NCI-H1694 (cell line): ENCODE measurements at places on chromosomes 16 and 17.

DNA sequence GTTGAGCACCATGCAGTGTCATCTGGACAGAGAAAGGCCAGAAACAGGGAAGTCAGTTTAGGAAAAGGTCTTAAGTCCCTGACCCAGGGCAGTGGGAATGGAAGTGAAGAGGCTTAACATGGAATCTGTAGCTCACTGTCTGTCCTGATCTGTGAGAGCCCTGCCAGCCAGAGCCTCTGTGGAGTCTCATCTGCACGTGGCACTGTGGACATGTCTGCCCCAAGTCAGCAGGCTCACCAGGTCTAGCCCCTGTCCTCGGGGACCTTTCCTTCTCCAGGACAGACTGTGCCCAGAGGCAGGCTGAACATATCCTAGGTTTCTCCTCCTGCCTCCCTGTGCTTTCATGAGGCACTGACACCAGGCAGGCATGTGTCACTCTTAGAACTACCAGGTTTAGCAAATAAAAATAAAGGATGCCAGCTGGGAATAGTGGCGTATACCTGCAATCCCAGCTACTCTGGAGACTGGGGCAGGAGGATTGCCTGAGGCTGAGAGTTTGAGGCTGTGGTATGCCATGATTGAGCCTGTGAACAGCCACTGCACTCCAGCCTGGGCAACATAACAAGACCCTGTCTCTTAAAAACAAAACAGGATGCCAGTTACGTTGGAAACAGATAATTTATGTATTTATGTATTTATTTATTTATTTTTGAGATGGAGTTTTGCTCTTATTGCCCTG, 22.4 kb downstream of the UNK start:
- DNase-seq = no peak

DNA sequence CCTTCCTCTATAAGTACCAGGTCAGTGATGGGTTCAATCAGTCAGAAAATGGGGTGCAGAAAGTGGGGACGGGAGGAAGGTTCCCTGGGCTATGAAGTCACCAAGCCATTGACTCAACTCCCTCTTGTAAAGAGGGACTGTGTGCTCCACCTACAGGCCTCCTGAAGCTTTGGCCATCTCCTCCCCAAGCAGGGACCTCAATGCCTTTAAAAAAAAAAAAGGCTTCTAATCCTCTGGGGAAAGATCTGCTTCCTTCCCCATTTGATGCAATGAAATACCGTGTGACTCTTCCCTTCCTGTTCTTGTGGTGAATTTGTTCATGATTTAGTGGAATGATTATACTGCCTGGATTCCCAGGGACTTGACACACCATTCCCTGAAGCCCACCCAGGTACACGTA, 30.8 kb downstream of the VWA3A start:
- no peak for DNase-seq

DNA sequence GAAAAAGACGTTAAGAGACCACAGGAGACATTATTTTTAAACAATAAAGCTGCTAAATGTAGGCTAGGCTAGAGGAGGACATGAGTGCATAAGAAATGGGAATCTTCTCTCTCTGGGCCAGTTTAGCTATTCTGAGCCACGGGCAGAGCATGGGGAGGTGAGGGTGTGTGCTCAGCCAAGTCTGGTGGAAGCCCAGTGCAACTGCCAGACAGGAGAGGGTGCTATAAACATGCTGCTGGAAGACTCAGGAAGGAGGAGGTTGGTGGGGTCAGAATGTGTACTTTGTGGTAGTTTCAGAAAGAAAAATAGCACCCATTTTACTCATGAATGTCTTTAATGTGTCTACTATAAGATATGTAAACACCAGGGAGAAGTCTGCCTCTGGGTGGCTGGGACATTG, 5.9 kb upstream of the SDK2 start:
- DNase-seq = peak; percentile 25

DNA sequence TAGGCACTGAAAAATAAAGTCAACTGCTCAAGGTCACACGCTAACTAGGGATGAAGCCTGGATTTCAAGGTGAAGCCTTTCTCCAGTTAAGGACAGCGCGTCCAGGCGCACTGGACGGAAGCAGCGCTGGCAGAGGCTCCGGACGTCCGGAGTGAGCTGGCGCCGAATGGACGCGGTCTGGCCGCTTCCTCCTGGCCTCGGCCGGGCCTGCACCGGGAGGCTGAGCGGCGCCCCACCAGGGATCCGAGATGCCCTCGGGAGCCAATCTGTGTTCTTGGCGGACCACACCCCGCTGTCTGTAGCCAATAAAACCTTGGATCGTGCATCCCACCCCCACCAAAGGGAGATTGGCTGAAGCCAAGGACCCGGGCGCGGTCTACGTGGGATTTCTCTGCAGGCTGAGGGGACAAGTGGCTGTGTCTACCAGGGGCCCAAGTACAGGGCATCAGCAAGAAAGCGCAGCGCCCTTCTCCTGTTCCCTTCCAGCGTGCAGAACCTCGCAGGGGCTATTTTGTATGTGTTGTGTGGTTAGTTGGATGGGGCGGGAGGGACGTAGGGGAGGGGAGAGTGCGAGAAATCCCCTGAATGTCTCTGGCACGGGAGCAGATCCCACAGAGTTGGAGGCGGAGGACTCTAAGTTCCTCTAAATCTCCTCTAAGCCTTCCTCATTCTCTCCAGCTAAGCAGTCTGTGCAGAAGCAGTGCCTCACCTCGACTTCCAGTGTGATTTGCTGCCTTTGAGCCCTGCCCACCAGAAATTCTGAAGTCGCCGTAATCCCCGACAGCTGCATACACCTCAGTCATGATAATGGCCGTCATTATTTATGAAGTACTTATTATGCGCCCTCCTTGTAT, 2.5 kb upstream of the AKAP10 start:
- no peak for DNase-seq

- peak; percentile 73 for DNase-seq
These were observed 59.8 kb upstream of the ARL4D start for GRCh38 chr17:43338886-43339516.

GRCh38 chr17:49971848-49972485, 3.0 kb downstream of the DLX4 start:
- no peak for DNase-seq

DNA sequence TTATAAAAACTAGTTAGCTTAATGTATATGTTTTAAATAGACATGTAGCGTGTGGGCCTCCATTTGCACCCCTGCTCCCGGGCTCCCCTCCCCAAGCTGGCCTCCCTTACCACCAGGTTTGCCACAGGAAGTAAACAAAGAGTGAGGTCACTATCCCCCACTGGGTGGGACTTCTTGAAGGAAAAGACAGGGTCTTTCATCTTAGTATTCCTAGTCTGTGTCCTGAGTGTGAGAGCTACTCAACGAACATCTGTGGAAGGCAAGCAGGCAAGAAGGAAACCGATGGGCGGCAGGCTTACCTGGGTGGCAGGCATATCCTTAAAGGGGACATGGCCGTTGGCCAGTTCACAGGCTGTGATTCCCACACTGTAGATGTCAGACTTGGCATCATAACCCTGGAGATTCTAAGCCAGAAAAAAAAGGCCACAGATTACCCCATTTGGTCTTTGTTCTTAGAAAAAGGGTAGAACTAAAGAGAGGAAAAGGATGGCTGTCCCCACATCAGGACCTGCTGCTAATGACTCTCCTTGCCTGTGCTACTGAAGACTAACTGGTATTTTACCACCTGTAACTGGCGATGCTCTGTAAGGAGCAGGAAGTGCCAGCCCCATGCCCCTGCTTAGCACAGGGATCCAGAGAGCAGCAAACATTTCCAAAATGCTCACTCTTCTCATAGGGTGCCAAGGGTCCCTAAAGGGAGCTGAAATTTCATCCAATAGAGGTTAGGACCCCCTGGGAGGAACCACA, 6.6 kb upstream of the LIMD2 start:
- no peak for DNase-seq

DNA sequence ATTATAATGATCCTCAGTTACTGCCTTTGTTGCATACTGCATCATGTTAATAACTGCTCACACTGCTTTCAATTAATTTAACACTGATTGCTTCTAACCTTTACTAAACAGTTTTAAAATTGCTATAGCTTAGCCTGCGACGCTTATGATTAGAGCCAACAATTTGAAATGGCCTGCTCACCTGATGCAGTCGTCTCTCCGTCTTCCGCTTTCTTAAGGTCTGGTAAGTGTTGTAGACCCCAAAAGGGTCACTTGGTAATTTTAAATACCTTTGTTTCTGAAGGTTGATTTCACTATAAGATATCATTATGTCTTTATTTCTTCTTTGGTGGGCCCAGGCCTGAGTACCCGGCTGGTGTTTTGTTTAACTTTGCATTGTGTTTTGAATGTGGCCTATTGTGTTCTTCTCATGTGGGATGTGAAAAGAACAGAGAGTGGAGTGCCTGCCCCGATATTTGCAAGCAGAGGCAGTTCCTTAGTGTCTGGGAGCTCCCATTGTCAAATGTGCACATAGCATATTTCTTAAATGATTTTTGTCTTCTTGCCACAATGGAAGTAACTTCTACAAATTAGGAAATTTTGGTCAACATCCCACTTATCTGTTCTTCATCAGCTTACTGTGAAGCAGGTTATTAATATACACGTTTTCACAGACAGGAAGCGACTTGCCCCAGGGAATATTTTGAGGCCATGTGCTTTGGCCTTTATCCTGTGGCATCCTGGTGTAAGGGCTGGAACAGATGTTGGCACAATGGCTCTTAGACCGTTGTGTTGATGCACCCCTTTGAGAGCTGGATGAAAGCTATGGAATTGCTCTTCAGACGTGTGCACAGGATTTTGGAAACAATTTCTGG, 2.9 kb downstream of the PHKB start:
- no peak for DNase-seq

DNA sequence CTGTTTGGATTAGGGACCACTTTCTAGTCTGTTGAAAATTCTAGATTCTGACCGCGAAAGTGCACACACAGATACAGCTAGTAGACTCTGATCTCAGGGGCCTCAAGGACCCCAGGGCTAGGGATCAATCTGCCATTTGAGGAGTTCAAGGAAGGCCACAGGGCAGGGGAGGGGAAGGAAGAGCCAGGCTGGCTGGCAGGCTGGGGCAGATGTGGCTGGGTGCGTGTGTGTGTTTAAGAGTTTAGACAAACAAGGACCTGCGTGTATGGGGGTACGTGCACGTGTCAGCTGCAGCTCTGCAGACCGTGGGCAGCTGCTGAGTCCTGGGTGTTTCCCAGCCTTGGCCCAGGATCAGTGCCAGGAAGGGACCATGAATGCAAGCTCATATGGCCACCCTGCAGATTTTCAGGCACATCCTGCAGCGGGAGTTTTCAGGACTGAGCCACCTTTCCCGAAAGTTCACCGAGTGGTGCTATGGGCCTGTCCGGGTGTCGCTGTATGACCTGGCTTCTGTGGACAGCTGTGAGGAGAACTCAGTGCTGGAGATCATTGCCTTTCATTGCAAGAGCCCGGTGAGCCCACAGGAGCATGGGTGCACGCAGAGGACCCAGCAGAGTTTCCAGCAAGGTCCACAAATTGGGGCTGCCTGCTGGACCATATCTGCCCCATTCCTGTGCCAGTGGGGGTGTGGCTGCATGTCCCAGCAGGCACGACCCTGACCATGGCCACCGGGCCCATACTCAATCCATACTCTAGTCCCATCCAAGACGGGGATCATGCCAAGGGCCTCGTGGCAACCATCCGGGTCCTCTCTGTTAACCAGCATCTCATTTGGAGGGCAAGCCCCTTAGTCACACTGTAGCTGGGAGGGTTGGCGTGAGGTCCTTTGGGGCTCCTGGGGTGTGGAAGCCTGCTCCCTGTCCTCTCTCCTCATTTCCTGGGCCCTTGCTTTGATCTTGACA, 10.6 kb downstream of the TRPV2 start:
- no peak for DNase-seq

- no peak for DNase-seq
These were observed 1.8 kb upstream of the PIK3R6 start for GRCh38 chr17:8869114-8869815.

GRCh38 chr17:75341784-75342486, 52.7 kb upstream of the SLC25A19 start:
- no peak for DNase-seq

DNA sequence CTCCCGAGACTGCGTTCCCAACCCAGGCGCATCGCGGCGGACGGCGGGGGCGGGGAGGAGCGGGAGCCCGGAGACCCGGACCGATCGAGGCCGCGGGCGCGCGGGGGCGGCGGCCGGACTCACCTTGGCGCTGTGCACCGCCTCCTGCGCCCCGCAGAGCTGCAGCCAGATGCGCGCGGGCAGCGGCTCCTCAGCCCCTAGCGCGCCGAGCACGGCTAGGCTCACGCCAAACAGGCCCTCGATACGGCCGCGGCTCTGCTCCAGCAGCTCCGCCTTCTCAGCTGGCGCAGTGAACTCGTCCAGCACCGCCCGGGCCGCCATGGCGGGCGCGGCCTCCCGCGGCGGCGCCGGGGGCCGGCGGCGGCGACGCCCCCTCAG, 339 bp downstream of the N4BP1 start:
- peak; percentile 21 for DNase-seq

- no peak for DNase-seq
These were observed 50.6 kb downstream of the NTN1 start for GRCh38 chr17:9071811-9072498.

GRCh38 chr16:35749253-35750141, 2290.1 kb downstream of the TP53TG3F start:
- no peak for DNase-seq

DNA sequence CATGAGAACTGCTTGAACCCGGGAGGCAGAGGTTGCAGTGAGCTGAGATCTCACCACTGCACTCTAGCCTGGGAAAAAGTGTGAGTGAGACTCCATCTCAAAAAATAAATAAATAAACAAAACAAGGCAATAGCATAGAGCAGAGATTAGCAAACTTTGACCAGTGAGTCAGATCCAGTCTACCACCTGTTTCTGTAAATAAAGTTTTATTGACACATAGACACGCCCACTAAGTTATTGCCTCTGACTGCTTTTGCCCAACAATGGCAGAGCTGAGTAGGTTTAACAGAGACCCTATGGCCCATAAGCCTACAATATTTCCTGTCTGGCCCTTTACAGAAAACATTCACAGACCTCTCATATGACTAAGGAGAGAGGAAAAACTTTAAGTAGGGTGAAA, 44.3 kb downstream of the XYLT1 start:
- DNase-seq = no peak

DNA sequence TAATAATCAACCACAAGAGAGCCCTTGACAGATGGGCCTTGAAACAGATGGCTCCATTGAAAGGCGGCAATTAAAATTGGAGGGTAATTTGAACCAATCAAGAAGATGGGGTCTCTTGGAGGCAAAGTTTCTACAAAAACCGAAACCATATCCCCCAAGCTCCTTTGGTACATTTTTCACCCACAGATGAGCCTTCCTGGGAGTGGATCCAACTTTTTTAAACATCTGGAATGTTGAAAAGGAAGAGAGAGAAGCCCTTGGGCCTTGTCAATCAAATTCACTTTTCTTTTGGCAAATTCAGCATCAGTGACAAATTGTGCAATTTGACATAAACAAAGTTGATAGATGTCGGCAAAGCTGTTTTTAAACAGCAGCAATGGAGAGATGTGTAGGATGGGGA, 13.2 kb upstream of the NUP93 start:
- DNase-seq = peak; percentile 44

GRCh38 chr16:69056421-69056820, 49.0 kb upstream of the HAS3 start:
- no peak for DNase-seq
